ENCODE measurements at places on chromosomes 2 and 18.

DNA sequence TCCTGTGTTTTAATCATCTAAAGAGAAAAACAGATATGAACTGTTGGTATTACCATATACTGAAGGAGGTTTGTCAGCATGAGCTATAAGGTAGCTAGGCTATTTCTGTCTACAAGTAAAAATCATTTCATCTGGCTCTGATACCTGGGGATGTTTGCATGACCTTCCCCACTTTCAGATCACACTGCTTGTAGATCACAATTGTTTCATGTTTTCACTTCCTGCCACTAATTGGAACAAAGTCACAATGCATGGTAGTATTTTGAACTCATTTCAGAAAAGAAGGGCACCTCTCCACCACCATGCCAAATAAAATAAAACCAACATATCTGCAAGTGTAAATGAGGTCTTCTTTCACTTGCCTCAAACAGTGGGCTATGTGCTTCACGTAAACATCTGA is 37.8 kb downstream of the NYAP2 start:
- DNase-seq = no peak

DNA sequence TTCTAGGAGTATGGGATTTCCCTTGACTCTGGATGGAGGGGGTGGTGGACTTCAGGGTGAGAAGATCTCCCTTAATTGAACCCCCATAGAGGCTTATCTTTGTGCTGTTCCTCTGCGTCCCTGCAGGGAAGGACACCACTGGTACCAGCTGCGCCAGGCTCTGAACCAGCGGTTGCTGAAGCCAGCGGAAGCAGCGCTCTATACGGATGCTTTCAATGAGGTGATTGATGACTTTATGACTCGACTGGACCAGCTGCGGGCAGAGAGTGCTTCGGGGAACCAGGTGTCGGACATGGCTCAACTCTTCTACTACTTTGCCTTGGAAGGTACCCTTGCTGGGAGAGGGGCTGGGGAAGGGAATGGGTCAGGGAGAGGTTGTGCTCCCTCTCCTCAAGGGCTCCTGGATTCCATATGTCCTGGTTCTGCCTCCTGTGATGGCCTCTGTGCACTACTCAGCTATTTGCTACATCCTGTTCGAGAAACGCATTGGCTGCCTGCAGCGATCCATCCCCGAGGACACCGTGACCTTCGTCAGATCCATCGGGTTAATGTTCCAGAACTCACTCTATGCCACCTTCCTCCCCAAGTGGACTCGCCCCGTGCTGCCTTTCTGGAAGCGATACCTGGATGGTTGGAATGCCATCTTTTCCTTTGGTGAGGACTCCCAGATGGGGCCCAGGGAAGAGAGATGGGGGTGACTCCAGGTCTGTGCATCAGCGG is 19.3 kb downstream of the PRKAG3 start:
- no peak for DNase-seq

- no peak for DNase-seq
Measured at GRCh38 chr18:28789502-28789901, 612.6 kb upstream of the CDH2 start.

GRCh38 chr2:16319551-16320121 is 346.0 kb downstream of the CYRIA start:
- DNase-seq = peak; percentile 36

DNA sequence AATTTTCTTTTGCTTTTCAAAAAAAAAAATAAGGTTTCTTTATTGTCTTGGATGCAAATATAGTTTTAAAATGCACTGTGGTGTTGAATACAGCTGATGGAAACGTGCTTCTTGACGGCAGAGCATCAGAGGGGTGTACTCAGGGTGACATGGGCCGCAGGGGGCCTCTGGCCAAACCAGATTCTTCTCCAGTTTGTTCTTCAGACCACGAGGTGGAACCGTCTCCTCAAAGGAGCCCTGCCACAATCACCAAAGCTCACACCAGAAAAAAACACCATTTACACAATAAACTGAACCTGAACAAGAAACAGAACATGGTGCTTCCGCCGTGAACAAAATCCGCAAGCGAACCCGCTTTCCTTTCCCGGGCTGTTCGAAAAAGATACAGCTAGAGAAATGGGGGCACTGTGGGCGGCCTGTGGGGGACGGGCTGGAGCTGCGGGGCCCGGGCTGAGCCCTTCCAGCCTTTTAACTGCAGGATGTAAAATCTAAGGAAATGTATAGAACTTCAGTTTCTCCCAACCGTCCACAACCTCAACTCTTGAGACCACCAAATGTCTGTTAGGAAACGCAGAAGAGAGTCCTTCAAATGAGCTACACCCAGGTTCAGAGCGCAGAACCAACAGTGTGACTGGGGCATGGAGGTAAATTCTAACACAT is 34.5 kb downstream of the PSMG2 start:
- no peak for DNase-seq

Measured in coronary artery (tissue), 2 donors.